ENCODE measurements at places on chromosomes 5 and 9.

GRCh38 chr9:86337469-86338108 lies 16.6 kb downstream of the TUT7 start:
- no peak for DNase-seq

- DNase-seq, result no peak
These were observed 8.7 kb downstream of the PHF19 start for GRCh38 chr9:120868339-120868675.

- DNase-seq, result no peak
These were observed 6.2 kb upstream of the CYFIP2 start for GRCh38 chr5:157259699-157260098.

GRCh38 chr5:154475591-154476353 lies 2.3 kb downstream of the HAND1 start:
- DNase-seq, result no peak

DNA sequence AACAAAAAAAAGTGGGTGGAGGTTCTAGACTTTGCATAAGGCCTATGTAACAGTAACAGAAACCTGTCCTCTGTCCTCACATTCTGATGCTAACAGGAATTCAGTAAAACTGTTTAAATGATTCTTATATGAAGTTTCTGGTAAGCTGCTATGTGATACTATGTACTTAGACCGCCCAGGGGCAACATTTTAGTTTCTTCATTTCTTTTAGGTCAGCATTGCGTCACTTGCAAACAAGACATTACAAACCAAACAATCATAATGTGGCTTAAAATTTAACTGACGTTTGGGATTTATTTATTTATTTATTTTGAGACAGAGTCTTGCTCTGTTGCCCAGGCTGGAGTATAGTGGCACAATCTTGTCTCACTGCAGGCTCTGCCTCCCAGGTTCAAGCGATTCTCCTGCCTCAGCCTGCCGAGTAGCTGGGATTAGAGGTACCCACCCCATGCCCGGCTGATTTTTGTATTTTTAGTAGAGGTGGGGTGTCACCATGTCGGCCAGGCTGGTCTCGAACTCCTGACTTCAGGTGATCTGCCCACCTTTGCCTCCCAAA lies 44.3 kb downstream of the TENT4A start:
- DNase-seq, result no peak

- DNase-seq, result no peak
These were observed 35.0 kb downstream of the AOPEP start for GRCh38 chr9:94761481-94761880.

- no peak for DNase-seq
These were observed 252.3 kb downstream of the NR3C1 start for GRCh38 chr5:143151056-143151700.

- no peak for DNase-seq
These were observed 866.1 kb downstream of the TLE4 start for GRCh38 chr9:80437825-80438224.

Data from cortex of kidney (tissue), 1 donor.